ENCODE measurements at places on chromosomes 6 and 20. TPM values are rescaled to one million over a fixed set of nuclear protein-coding genes. Genes with fewer than 3 reads are reported as not detected.

Gene SH3BGRL2
- 0.35 TPM for total RNA-seq

Gene RAET1E
- not detected for total RNA-seq

Gene DOK5
- not detected for total RNA-seq

Gene GSTA3
- total RNA-seq: not detected

Gene PRRT1
- total RNA-seq: 0.28 TPM

Gene QRSL1
- total RNA-seq: 12.2 TPM

Gene OLIG3
- 0.45 TPM for total RNA-seq

Gene SOX18
- 0.25 TPM for total RNA-seq

Gene ABHD16B
- total RNA-seq: not detected

Measured in activated CD4-positive, alpha-beta memory T cell treated with anti-CD3 and anti-CD28 coated beads, Interleukin-2, amount 10 ng/mL, durations not matched to agents 7 days and 5 days (primary cell).